ENCODE measurements at places on chromosomes 1 and 21. TPM values are rescaled to one million over a fixed set of nuclear protein-coding genes. Genes with fewer than 3 reads are reported as not detected.

DNA sequence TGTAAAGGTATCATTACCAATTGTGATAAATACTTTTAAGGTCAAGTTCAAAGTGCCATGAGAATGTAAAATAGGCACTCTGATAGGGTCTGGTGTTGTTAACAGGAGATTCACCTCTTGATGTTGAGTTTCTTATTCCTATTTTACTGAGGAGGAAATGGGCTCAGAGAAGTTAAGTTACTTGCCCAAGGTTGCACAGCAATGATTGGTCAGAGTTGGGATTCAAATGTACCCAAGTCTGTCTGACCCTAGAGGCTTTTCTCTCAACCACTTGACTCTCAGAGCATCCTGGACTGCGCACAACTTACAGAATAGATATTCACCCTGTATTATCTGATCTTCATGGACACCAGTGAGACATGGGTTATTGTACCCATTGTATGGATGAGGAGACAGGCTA lies 33.9 kb downstream of the SOX13 start:
- no peak for DNase-seq
- H3K27me3 ChIP-seq = no peaks in the 10 kb centered on the region

- no peaks in the 10 kb centered on the region for H3K36me3 ChIP-seq
- DNase-seq = no peak
- H3K27me3 ChIP-seq = no peaks in the 10 kb centered on the region
- H3K4me3 ChIP-seq = no peak overlapping the region
These were observed 28.2 kb upstream of the CNTN2 start for GRCh38 chr1:205014783-205015182.

Gene CLCA4
- not detected for total RNA-seq

DNA sequence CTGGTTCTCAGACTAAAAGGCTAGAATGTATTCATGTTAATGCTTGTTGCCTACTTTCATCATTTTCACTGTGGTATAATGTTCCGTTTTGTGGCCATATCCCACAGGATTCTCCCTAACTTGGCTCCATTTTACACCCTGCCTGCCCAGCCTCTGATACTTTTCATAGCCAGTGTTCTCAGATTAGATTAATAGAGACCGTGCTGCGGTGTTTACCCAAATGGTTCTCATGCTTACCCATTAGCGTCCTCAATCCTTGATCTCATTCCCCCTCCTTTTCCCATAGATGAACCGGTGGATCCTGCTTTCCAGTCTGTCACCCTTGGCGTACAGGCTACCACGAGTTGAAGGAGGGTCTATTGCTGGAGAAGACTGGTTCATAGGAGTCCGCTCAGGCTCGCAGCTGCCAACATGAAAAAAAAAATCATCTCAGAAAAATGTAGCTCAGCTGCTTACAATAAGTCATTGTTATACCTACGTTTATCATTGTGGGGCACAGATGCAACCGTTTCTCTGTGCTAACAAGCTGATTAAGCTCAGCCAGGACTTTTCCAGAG lies 78.7 kb downstream of the SETD4 start:
- no peak overlapping the region for H3K27ac ChIP-seq
- DNase-seq = no peak
- no peaks in the 10 kb centered on the region for H3K36me3 ChIP-seq
- H3K27me3 ChIP-seq = no peaks in the 10 kb centered on the region
- H3K4me3 ChIP-seq = no peak overlapping the region
- H3K4me1 ChIP-seq = no peaks in the 10 kb centered on the region

GRCh38 chr1:187685333-187685732 lies 856.6 kb downstream of the PLA2G4A start:
- no peaks in the 10 kb centered on the region for H3K27me3 ChIP-seq
- H3K4me1 ChIP-seq = no peaks in the 10 kb centered on the region
- no peaks in the 10 kb centered on the region for H3K36me3 ChIP-seq
- no peak for DNase-seq

DNA sequence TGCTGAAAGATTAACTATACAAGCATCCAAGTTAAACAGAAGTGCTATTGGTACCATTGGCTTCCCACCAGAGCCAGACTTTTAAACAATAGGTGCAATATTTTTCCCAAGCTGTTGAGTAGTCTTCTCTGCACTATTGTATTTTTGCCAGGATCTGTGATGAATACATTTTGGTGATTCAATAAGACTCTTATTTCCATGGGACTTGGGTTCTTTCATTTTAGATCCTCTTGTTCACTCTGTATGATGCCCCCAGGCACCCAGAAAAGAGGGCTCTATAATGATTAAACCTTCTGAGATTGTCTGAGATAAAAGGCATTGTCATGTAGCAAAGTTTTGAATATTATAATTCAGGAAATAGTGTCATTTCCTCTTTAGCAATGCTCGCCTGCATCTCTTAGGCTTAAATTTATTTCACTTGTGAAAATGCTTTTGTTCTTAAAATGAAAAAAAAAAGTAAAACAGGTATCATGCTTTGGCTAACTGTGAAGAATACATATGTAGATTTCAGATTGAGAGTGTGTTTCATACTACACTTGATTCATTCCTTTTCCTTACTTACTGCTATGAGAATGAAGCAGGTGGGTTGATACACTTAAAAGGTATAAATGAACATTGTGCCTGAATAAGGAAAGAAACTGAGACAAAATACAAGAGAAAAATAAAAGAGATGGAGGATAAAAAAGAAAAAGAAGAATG lies 275.0 kb downstream of the HMCN1 start:
- H3K27me3 ChIP-seq = no peaks in the 10 kb centered on the region
- DNase-seq = no peak
- H3K27ac ChIP-seq = no peak overlapping the region
- H3K4me1 ChIP-seq = no peaks in the 10 kb centered on the region
- H3K4me3 ChIP-seq = no peak overlapping the region
- H3K36me3 ChIP-seq = no peaks in the 10 kb centered on the region

DNA sequence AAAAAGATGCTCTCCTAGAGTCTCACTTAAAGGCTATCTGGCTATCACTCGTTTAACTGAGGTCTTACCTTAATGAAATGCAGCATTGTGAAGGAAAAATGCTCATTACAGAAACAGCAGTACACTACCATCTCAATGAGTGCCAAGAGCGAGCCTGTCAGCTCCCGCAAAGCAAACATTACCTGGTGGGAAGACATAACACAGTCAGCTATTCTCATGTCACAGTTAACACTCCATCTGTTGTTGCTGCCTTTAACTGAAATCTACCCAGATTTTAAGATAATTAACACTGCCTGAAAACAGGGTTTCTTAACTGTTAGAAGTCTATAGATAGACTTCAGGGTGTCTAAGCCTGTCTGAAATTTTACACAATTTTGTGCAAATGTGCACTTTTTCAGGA lies 39.1 kb downstream of the PCSK9 start:
- no peaks in the 10 kb centered on the region for H3K27me3 ChIP-seq
- no peak overlapping the region for H3K27ac ChIP-seq
- peaks cover 18% of the 10 kb centered on the region for H3K36me3 ChIP-seq
- H3K4me1 ChIP-seq = no peaks in the 10 kb centered on the region

Measured in H1 (cell line).